HS-5 (cell line): ENCODE measurements at places on chromosomes 7 and 10.
A peak's percentile ranks its signal among the peaks of the same experiment; 100 is the strongest.

- DNase-seq, result no peak
These were observed 6.5 kb downstream of the MDH2 start for GRCh38 chr7:76054123-76055120.

GRCh38 chr10:123965973-123966895 lies 74.6 kb upstream of the CPXM2 start:
- DNase-seq, result no peak

GRCh38 chr10:1575481-1576244 lies 161.7 kb downstream of the ADARB2 start:
- DNase-seq, result no peak

- no peak for DNase-seq
These were observed 38.2 kb downstream of the SEMA3E start for GRCh38 chr7:83610649-83611304.

DNA sequence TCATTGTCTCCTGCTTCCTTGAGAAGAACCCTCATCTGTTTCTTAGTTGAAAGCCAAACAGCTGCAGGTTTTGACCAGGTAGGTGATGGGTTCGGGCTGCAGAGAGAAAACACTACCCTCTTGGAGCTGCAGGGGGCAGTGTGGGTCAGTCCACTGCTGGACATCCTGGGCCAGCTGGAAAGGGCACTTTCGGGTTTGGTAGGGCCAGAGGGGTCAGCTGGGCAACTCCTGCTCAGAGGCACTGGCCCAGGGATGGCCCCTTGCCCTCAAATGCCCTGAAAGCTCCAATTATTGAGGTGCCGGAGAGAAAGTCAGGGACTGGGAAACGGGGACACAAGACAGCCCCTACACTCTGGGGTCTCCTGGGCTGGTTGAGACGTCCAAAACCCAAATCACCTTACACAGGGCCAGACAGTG lies 90.7 kb downstream of the MKI67 start:
- no peak for DNase-seq

- DNase-seq, result no peak
These were observed 169.3 kb upstream of the LRGUK start for GRCh38 chr7:133957845-133958244.

- no peak for DNase-seq
These were observed 722.7 kb upstream of the CELF2 start for GRCh38 chr10:10294881-10295529.

DNA sequence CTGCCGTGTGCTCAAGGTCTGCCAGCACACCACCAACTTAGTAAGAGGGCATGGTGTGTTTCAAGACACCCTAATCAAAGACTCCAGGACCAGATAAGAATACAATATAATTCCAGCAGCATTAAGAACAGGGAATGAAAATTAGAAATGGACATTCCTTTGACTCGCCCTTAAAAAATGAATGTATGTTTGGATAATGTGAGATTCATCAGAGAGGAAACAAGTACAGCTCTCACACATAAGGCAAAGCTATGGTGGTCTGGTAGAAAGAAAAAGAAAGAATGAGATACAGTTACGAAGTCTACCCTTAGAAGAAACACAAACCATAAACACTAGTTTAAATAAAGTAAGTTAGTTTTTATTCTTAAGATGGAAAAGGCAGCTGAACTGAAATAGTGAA lies 174.8 kb upstream of the ANK3 start:
- DNase-seq, result peak; percentile 15

GRCh38 chr10:132546567-132547420 lies 9.2 kb downstream of the INPP5A start:
- DNase-seq, result no peak

- DNase-seq, result no peak
These were observed 36.4 kb downstream of the CDH23 start for GRCh38 chr10:71432956-71433767.

GRCh38 chr10:101682172-101682825 lies 12.7 kb downstream of the FBXW4 start:
- no peak for DNase-seq
